AG09309 (cell line): ENCODE measurements at places on chromosomes 2 and 18.

GRCh38 chr2:122315306-122315705 lies 559.9 kb downstream of the TSN start:
- DNase-seq: no peak

DNA sequence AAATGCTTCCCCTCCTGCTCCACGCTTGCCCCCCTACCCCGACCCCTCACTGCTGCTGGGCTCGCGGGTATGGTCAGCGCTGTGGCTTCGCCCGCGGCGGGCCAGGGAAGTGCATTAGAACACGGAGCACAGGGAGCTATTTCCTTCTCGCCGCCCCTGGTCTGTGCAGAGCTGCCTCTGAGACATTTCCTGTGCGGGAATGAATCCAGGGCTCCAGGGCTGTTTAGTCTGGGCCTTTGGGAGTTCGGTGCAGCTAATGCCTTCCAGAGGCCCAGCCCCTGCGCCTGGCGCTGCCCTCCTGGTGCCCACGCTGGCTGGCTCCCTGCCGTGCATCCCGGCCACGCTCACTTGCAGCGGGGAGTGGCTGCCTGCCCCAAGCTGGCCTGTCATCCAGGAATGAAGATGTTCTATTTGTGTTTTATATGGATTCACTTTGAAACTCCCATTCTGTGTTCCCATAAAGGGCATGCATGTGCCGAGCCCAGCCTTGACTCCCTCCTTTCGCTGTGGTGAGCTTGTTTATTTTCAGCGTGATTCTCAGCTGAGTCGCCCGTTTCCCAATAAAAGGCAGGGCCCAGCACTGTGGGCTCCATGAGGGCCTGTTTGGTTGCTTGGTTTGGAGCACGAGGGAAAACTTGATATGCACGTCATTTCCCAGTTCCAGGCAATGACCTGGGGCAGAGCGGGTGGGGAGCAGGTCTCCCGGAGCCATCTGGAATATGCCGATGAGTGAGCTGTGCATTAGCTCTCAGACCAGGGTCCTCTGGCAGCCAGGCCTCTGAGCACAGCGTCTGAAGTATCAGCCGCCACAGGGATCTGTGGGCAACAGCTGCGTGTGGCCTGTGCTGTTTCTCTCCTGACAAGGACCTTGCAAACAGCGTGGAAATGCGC lies 42.7 kb downstream of the SH3RF3 start:
- peak; percentile 96 for DNase-seq

- DNase-seq: peak; percentile 53
Observed at GRCh38 chr2:182761903-182762302, 45.8 kb downstream of the DNAJC10 start.

DNA sequence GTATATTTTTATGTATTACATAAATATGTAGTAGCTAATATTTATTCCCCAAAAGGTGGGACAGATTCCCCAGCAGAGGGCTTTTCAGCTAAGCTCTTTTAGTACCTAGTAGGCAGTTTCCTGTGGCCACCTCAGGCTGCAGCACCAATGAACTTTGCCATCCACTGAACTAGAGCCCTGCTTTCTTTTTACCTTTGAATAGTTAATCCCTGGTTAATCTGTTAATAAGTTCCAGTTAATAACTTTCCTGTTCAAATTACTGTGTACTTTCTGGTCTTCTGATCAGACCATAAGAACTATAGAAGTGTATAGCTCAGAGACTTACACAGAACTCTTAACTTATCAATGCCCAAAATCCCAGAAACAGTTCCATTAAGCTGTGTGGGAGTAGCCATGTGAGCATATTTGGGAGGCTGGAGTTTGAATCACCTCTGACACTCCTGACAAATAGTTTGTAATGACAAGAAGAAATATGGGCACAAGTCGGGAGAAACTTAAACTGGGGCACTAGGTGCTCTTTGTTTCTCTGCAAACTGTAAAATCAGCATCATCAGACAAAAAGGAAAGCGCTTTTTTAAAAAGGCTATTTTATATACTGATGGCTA lies 40.0 kb downstream of the ASXL2 start:
- DNase-seq: no peak

GRCh38 chr2:189610700-189611099 lies 30.1 kb upstream of the SLC40A1 start:
- no peak for DNase-seq

DNA sequence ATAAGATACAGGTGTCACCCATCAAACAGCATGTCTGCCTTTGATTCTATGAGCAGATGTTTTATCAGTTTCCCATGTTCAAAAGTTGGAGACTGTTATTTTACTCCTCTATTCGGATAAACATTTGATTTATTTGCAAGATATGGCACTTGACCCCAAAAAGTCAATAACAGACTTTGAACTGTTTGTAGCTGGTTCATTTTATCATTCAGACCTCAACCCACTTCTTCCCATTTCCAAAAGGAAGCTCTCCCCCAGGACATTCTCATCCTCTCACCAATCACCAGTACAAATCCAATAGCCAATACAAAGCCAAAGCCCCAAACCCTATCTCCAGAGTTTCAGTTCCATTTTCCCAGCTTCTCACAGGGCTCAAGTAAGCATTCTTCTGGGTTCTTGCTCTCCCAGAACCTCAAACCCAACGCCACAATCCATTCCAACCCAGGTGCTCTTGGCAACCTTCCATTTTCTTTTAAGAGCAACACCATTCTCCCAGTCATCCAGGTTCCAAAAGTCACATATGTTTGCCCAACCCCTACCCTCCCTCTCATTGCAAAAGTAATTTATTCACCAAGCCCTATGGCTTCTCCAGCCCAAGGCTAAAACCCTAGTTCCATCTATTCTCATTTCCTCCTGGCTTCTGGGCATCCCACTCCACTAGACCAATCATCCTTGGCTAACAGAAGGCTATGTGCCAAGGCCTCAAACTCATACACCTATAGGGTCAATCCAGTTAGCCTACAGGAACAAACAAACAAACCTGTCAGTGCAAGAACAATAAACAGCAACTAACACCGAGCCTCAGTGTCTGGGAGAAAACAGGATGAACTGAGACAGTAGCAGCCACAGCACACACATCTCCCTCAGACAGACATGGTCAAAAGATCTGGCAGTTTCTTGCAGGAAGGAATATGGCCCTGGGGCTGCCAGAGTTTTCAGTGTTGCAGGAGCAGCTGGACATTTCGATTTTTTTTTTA lies 9.2 kb downstream of the ACVR1 start:
- no peak for DNase-seq

DNA sequence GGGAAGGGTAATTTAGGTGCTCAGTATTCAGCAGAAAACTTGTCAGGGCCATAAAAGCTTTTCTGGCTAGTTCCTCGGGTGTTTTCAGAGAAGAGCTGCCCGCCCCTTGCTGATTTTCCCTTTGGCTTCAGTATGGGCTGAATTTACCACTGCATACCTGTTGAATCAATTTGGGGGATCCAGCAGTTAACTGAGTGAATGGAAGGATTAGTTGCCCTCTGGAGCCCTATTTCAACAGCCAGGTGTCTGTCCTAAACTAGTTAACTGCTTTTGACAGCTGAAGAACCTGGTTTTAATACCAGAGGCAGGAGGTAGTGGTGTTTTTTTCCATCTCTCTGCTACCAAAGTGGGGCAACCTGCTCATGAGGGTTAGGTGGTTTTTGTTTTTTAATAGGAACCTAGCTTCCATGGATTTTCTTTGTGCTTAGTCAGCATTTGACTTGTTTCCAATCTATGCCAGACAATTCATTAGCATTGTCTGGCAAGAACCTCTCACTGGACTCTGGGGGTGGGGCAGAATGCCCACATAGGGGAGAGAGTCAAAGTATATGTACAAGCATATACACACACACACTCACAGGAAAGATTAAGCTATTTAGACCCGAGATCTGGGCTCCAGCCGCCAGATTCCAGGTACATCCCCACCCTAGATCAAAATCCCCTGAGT lies 166.5 kb upstream of the SIX3 start:
- no peak for DNase-seq

DNA sequence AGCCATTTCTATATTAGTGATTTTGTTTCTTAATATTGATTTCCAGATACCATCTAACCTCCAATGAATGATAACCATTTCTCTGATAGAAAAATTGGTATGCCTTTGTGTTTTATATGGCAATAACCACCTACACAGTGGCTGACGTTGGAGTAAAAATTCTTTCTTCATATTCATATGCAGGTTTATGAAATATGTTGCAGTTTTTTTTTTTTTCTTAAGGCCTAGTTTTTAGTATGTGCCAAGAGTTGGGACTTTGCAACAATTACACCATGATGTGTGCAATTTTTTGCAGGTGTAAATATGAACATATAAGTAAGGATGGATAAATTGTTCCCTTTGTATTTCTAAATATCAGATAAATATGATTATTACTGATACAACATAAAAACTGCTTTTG lies 163.2 kb upstream of the MYO3B start:
- DNase-seq: no peak

DNA sequence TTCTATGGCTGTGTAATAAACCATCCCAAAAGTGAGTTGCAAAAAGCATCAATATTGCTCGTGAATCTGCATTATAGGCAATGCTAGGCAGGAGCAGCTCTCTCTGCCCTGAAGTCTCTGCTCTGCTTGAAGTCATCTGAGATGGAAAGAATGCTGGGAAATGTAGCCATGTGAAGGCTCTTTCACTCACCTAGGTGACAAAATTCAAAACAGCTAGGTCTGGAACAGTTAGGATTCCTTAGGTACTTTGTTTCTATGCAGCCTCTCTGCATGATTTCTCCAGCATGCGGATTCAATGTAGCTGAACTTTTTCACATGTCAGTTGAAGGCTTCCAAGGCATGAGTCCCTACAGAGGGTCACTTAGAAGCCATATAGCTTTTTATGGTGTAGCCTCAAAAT lies 1383.7 kb downstream of the LRP1B start:
- DNase-seq: no peak

- no peak for DNase-seq
Observed at GRCh38 chr2:236485519-236485918, 84.1 kb upstream of the ACKR3 start.
